GDM1 (cell line): ENCODE measurements at places on chromosomes 16 and 17.

DNA sequence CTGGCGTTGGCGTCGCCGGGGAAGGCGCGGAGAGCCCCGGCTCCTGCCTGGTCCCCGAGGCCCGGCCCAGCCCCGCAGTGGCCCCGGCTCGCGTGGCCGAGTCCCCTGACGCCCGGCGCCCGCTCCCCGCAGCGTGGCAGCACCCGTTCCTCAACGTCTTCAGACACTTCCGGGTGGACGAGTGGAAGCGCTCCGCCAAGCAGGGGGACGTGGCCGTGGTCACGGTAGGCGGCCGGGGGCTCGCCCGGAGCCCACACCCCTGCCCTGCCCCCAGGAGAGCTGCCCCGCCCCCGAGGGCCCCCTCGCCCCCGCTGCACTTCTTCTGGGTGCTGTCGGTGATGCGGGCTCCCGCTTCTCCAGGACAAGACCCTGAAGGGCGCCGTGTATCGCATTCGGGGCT, 466 bp downstream of the WDR90 start:
- DNase-seq: no peak

DNA sequence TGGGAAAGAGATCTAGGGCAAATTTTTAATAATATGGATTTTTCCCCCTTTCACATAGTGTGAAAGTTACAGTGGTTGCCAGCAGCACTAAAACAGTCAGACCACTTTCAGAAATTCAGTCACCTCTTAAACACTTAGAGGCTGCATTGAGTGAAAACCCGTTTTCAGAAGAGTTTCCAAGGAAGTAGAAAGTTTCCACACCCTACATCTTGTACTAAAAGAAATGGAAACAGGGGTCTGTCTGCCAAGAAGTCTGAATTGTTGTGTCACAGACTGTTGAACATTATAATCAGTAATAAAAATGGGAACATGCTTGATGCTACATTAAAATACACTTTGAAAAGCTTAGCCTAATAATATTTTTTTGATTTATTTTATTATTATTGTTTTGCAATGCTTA, 278.9 kb upstream of the KCNJ16 start:
- DNase-seq: no peak

- no peak for DNase-seq
Measured at GRCh38 chr16:58366247-58367031, 25.8 kb upstream of the GINS3 start.

GRCh38 chr17:353213-353837, 718 bp upstream of the RPH3AL start:
- DNase-seq: no peak

- DNase-seq: no peak
Measured at GRCh38 chr17:80817321-80817845, 174.3 kb upstream of the CHMP6 start.

DNA sequence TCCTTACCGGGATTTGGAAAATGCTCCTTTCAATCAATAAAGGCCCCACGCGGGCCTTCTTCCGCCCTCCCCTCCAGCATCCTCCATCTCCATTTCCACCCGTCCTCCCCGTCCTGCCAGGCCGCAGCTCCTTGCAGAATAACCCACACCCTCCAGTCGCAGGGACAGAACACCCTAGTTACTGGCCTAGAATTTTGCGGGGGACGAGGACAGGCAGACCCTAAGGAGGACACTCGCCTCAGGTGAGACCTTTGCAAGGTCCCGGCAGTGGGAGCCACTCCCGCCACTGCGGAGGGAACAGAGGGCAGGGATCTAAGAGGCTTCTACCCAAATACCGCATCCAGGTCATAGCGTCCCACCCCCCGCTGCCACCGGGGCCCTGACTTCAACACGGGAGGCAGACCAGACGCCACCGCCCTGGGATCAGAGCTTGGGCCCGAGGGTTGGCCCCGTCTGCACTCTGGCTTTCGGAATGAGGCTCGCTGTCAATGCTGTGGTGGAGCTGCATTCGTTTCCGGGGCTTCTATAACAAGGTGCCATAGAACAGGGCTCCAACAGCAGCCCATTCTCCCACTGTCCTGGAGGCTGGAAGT, 26.8 kb downstream of the SLC25A10 start:
- DNase-seq: no peak

- DNase-seq: no peak
Measured at GRCh38 chr17:15488557-15488956, 21.1 kb upstream of the CDRT4 start.

- DNase-seq: no peak
Measured at GRCh38 chr16:62067981-62068380, 31.7 kb upstream of the CDH8 start.

- no peak for DNase-seq
Measured at GRCh38 chr16:67157892-67158635, 1.6 kb downstream of the TRADD start.

DNA sequence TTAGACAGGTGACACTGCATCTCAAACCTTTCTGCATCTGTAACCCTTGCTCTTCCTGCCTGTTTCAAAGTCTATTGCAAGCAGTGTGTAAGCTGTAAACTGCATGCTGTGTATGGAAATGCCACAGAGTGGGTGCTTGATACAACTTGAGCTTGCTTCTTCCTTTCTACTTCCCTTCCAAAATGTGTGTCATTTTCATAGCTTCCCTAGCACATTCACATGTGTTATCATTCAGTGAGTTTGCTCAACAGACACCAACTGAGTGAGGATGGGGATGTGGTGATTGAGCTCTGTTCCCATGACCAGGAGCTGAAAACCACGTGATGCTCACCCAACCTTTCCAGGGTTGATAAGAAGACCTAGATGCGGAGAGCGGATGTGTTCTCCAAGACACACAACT, 111.1 kb downstream of the VAT1L start:
- DNase-seq: no peak

- DNase-seq: no peak
Measured at GRCh38 chr17:34592002-34592401, 12.6 kb downstream of the TMEM132E start.

DNA sequence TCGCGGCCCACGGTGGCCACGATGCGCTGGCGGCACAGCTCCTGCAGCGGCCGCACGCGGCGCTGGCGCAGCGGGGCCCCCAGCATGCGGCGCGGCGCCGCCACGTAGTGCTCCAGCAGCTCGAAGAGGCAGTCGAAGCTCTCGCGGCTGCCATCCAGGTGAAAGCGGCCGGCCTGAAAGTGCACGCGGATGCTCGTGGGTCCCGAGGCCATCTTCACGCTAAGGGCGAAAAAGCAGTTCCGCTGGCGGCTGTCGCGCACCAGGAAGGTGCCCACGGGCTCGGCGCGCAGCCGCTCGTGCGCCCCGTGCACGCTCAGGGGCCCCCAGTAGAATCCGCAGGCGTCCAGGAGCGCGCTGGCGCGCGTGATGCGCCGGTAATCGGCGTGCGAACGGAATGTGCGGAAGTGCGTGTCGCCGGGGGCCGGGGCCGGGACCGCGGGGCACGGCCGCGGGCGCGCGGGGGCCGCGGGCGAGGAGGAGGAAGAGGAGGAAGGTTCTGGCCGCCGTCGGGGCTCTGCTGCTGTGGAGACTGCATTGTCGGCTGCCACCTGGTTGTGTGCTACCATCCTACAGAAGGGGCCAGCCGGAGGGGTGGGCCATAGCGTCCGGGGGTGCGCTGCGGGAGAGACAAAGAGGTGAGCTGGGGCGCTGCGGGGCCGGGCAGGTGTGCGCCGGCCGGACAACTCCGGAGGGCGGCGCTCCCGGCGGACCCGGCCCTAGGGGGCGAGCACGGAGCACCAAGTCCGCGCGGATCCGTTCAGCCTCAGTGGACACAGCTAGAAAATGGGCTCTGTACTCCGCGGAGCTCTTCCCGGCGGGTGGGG, 879 bp downstream of the SOCS1 start:
- no peak for DNase-seq

GRCh38 chr16:64089697-64090096, 1032.2 kb downstream of the CDH11 start:
- DNase-seq: no peak

DNA sequence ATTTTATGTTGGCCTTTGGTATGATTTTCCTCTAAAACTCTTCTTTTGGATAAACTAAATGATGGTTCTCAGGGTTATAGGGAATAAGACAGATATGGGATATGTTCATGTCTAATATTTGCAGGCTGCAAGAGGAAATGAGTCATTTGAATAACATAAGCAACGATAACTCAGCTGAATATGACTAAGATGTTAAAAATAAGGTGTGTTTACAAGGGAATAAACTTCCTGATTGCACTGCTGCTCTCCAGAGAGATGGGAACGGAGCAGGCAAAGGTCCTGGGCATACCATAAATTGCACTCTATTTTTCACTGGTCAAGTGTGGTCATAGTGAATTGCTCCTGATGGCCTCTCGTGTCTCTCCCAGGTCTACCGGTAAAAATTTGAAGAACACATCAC, 666.2 kb downstream of the TOX3 start:
- no peak for DNase-seq

DNA sequence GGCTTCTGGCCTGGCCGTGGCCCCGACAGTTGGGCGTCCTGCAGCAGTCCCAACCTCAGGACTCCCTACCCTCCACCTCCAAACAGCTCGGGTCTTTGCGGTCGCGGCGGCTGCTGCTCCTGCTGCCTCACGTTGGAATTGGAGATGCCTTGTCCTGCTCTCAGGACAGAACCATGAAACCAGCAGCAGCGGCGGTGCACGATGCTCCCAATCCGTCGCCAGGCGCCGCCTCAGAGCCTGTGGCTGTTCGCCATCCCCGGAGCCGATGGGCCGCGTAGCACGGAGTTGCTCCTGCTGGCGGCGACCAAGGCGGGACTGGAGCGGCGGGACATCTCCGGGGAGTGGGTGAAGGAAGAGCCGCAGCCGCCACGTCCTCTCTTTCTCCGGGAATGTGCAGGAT, 1965.9 kb downstream of the TP53TG3F start:
- DNase-seq: no peak

DNA sequence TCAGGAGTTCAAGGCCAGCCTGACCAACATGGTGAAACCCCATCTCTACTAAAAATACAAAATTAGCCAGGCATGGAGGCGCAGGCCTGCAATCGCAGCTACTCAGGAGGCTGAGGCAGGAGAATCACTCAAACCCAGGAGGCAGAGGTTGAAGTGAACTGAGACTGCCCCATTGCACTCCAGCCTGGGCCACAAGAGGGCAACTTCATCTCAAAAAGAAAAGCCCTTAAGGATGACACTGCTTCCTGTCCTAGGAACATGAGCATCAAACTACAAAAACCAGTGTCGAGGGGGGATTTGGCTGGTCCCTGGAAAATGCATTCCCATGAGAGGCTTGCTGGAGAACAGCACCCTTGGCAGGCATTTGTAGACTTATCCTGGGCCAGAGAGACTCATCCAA, 449.5 kb upstream of the PSMD7 start:
- DNase-seq: no peak

- DNase-seq: no peak
Measured at GRCh38 chr16:68943961-68944360, 100.6 kb downstream of the TANGO6 start.

DNA sequence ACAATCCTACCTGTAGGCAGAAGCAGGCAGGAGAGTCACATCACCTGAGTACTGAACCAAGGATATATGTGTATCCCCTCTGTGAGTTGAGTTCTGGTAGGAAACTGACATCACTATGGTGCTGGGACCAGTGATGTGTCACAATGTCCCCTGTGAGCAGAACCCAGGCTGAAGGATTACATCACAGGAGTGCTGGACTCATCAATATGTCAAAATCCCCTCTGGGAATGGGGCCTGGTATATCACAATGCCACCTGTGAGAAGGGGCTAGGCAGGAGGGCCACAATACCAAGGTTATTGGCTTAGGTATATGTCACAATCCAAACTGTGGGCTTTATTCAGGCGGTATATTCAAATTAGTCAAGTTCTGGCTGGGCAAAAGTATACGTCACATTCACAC, 2098.3 kb downstream of the TP53TG3F start:
- DNase-seq: no peak

DNA sequence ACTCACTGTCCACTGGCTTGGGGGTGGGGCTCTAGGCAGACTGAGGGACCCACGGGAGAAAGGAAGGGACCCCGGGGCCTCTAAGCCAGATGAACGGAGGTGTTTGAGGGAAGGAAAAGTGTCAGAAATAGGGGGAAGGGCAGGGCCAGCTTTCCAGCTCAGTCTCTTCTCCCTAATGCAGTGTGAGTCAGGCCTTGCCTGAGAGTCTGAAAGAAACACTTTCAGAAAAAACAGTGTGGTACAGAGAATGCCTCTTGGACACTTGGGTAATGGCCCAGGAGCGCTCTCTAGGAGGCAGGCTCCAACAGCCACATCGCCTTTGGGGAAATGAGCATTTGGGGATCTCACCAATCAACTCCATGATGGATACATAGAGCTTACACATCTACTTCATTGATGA, 46.9 kb downstream of the NDEL1 start:
- no peak for DNase-seq

DNA sequence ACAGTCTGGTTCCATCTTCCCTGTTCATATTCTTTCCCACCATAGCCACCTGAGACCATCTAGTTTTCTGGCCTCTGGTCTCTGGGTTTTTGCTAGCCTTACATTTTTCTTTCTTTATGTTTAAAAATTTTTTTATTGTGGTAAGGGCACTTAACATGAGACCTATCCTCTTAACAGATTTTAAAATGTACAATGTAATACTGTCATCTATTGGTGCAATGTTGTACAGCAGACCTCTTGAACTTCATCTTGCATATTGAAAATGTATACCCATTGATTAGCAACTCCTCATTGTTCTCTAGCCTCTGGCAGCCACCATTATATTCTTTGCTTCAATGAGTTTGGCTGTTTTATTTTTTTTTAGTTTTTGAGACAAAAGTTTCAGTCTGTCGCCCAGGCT, 39.2 kb downstream of the ITGAM start:
- DNase-seq: no peak

DNA sequence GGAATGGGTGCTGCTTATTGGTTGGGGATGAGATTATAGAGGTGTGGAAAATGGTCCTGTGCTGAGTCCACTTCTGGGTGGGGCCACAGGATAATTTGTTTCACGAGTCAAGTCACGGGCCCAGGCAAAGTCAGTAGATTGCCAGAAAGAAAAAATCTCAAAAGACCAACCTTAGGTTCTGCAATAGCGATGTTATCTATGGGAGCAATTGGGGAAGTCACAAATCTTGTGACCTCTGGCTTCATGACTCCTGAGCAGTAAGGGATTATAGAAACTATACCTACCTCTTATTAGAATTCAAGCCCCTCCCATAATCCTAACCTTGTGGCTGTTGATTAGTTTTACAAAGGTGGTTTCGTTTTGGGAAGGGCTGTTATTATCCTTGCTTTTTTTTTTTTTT, 31.4 kb downstream of the WWP2 start:
- no peak for DNase-seq

DNA sequence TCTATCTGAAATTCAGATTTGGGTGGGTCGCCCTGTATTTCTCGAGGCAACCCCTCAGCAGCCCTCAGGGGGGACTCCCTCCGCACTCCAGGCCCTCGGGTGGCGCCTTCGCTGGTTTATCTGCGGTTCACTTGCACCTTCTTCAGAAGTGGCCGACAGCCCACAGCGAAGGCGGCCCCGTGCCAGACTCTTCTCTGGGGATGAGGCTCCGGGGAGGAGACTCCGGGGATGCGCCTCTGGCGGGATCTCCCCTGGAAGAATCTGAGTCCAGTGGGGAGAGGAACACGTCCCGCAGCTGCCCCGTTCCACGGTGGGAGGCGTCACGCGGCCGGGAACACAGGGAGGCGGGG, 63.9 kb upstream of the DNAJA2 start:
- DNase-seq: no peak
